ENCODE measurements at places on chromosomes 13 and 19. TPM values are rescaled to one million over a fixed set of nuclear protein-coding genes. Genes with fewer than 3 reads are reported as not detected.

DNA sequence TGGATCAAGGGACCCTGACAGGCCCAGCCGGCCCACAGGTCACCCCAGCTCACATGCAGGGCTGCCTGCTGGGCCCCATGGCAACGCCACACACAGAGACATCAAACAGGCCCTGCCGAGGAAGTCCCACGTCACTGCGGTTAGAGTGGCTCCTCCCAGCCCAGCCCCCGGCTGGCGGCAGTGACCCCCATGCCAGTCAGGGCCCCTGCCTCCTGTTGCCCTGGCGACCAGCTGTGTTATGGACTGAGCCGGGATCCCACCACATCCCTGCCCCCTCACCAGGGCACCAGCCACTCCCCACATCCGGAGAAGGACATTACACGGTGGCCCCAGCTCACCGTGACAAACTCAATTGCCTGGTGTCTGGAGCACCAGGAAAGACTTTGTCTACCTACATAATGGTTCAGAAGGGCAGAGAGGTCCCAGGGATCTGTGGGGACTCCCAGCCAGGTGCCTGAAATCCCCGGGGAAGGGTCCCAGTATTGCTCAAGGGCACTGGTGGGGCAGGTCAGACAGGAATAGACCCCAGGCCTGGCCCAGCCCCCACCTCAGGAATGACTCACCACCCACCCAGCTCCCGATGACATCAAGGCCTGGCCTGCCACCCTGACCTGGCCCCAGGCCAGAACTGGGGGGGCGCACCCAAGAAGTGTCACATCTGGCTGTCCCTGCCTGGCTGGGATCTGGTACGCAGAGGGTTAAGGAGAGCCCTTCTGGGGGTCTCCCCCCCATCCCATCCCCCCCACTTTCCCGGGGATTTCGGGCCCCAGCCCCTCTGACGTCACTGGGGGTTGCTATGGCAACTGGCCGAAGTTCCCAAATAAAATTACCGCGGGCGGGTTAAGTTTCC, 30.2 kb upstream of the NANOS3 start:
- no peak for DNase-seq
- peak overlapping the region; percentile 100 for H3K27ac ChIP-seq
- H3K27me3 ChIP-seq = no peaks in the 10 kb centered on the region
- peaks cover 1% of the 10 kb centered on the region for H3K36me3 ChIP-seq
- peak overlapping the region; percentile 28 for H3K4me3 ChIP-seq
- peaks cover 54% of the 10 kb centered on the region for H3K4me1 ChIP-seq

DNA sequence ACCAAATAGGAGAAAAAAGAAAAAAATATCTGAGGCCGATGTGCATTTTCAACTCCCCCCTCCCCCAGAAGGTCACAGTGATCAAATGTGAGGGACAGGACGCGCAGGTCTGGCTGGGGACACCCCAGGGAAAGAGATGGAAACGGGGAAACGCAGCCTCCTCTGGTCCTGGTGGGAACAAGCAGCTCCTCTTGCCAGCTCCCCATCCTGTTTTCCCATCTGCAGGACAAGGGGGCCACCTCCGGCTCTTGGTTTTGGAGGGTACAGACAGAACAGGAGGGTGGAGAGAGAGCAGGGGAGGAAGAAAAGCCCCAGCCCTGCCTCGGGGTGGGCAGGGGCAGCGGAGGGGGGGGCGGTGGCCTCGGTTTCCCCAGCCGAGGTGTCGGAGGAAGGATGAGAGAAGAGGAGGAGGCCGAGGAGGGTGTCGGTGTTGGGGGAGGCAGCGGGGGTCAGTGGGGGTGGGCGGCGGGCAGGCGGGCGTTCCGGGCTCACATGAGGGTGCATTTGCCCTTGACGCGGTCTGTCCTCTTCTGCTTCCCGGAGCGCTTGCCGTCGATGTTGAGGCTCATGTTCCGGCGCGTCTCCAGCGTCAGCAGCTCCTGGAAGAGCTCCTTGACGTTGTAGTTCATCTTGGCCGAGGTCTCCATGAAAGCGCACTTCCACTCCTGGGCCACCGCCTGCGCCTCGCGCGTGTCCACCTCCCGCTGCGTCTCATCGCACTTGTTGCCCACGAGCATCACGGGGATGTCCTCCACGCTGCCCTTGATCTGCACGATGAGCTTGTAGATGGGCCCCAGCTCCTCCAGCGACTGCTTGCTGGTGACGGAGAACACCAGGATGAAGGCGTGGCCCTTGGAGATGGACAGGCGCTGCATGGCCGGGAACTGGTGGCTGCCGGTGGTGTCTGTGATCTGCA, 4.2 kb downstream of the DIRAS1 start:
- no peaks in the 10 kb centered on the region for H3K36me3 ChIP-seq
- no peak for DNase-seq
- no peak overlapping the region for H3K27ac ChIP-seq
- H3K4me3 ChIP-seq = no peak overlapping the region
- no peaks in the 10 kb centered on the region for H3K4me1 ChIP-seq

DNA sequence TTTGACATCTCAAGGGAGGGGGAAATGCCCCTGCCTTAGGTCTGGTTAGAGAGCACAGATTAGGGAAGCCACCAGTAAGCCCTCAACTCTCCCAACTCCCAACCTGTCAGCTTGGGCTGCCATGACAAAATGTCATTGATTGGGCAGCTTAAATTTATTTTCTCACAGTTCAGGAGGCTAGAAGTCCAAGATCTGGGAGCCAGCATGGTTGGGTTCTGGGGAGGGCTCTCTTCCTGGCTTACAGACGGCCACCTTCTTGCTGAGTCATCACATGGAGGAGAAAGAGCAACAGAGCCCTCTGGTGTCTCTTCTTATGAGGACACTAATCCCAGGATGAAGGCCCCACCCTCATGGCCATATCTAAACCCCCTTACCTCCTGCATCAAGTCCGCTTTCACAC, 24.2 kb downstream of the C19orf12 start:
- DNase-seq = peak; percentile 25
- no peaks in the 10 kb centered on the region for H3K27me3 ChIP-seq
- peaks cover 5% of the 10 kb centered on the region for H3K4me1 ChIP-seq
- H3K27ac ChIP-seq = no peak overlapping the region
- H3K36me3 ChIP-seq = no peaks in the 10 kb centered on the region
- H3K4me3 ChIP-seq = no peak overlapping the region

Gene KIR2DL1
- not detected for polyA plus RNA-seq

DNA sequence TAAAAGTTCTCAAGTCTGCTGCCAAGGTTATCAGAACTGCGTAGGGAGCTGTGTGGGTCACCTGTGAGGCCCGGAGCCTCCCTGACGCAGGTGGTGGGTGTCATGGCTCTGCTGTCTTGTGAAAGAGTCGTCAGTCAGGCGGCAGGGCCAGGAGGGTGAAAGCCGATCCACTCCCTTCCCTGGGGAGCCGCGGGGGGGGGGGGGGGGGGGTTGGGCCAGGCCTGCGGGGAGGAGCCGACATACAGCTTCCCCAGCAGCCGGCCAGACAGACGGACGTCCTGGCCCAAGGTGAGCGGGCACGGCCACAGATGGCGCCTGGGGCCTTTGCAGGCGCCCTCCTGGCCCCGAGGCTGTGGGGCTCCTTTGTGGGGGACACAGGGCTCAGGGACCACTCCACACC, 12.4 kb downstream of the SBNO2 start:
- H3K27me3 ChIP-seq = no peaks in the 10 kb centered on the region
- no peak for DNase-seq
- no peak overlapping the region for H3K4me3 ChIP-seq
- peak overlapping the region; percentile 43 for H3K27ac ChIP-seq
- peaks cover under 1% of the 10 kb centered on the region for H3K4me1 ChIP-seq

DNA sequence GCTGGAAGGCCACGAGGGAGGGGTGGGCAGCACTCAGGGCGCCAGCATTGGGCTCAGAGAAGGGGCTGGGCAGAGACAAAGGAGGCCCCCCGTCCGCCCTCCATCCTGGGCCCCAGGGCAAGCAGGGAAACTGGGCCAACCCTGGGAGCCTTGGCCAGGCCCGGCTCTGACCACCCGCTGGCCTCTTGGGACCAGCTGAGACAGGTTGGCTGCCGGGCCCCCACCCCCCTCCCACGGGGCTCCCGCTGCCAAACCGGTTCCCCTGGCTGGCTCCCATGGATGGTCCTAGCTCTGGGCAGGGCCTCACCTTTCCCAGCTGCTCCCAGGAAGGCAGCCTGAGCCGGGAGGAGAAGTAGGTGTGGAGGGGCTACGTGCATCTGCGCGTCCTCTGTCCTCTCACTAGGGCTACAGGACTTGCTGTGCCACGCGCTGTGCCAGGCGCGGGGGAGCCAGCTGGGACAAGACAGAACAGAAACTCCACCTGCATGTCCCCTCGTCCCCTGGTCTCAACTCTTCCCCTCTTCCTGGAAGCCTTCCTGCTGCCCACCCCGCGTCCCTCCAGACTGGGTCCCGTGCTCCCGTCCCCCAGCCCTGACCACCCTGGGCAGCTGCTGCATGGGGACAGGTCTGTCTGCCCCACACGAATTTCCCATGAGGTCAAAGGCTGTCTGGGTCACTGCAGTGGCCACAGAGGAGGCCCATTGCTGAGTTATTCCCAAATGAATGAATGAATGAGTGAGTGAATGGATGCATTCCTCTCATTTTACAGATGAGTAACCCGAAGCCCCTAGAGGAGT, 29.1 kb upstream of the NCCRP1 start:
- H3K27ac ChIP-seq = no peak overlapping the region
- no peaks in the 10 kb centered on the region for H3K27me3 ChIP-seq
- DNase-seq = no peak
- peaks cover 16% of the 10 kb centered on the region for H3K4me1 ChIP-seq
- H3K36me3 ChIP-seq = no peaks in the 10 kb centered on the region
- H3K4me3 ChIP-seq = no peak overlapping the region
